ENCODE measurements at places on chromosomes 7 and 10.
A peak's percentile ranks its signal among the peaks of the same experiment; 100 is the strongest.

GRCh38 chr10:28897617-28898464 is 220.5 kb downstream of the BAMBI start:
- DNase-seq: no peak

- no peak for DNase-seq
Observed at GRCh38 chr10:88288320-88289059, 294.6 kb downstream of the RNLS start.

DNA sequence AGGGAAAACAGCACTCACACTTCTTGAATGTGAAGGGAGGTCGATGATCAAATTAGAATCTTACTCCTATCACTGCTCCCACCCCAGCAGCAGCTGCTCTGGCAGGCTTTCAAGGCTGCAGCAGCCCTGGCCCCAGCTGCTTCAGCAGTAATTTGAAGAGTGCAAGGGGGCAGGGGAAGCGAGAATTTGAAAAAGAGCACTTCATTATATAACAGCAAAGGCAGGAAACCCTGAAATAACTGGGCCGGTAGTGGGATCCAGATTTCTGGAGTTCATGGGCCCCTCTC is 44.9 kb downstream of the MYPN start:
- no peak for DNase-seq

- no peak for DNase-seq
Observed at GRCh38 chr7:135160858-135161653, 9.5 kb downstream of the CYREN start.

DNA sequence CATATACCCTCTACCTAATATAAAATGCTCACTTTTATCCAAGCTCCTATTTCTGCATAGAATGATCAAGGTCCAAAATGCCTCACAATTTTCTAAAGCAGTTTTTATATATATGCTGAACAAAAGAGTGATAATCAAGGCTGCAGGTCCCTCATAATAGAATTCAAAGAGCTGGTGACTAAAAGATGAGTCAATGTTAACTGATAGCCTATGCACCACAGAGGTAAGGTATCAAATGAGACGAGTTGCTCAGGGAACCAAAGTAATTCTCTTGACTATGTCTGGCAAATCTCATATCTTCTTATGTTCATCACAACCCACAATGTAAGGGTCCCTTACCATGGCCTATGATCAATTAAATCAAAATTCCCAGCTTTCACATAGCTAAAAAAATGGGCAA is 15.2 kb downstream of the PDZD8 start:
- no peak for DNase-seq

GRCh38 chr10:93463723-93464476 is 18.2 kb downstream of the MYOF start:
- DNase-seq: peak; percentile 67

- no peak for DNase-seq
Observed at GRCh38 chr10:89348481-89348880, 20.7 kb downstream of the IFIT3 start.
